HEK293T (cell line): ENCODE measurements at places on chromosomes 1 and 21.

DNA sequence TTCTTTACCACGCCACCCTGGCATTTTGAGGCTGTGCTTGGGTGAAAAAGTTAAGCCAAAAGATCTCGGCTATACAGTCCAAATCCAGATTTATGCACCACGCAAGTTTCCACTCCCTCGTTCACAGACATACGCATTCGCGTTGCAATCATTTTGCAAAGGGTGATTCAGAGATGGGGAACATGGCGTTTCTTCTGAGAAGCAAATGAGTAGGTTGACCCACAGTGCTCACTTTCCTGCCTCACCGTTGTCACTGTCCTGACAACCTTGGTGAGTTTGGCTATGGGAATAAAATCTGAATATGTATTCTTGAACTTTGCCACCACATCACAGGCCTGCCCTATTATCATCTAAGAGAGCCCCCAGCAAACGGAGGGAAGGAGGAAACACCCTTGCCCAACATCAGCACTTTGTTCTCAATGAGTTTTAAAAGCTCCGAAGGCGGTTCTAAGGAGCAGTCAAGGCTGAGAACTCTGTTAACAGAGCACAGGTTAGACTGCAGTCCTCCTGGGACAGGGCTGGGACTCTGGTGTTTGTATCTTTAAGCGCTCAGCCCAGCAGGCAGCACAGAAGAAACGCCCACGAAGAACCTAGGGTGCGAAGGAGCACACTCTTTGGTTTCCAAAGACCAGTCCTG is 86.4 kb downstream of the RUNX1 start:
- no peak for DNase-seq

DNA sequence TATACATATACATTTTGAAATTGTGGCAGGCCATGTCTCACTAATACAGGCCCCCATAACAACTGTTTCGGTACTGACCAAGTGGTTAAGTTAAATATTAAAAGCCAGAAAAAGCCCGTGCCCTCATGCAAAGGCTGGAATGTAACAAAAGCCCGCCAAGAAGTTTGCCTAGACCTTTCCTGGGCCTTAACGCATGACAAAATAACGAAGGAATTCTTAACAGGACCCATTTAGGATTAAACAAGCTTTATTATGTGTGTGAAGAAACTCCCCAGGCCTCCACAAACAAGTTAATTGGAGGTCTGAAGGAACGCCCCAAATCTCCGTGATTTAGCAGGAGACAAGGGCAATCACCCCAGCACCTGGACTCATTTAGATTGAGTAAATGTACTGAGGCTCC is 42.4 kb downstream of the TNFSF4 start:
- no peak for DNase-seq

- no peak for DNase-seq
Observed at GRCh38 chr1:211939876-211940468, 95.4 kb downstream of the INTS7 start.

DNA sequence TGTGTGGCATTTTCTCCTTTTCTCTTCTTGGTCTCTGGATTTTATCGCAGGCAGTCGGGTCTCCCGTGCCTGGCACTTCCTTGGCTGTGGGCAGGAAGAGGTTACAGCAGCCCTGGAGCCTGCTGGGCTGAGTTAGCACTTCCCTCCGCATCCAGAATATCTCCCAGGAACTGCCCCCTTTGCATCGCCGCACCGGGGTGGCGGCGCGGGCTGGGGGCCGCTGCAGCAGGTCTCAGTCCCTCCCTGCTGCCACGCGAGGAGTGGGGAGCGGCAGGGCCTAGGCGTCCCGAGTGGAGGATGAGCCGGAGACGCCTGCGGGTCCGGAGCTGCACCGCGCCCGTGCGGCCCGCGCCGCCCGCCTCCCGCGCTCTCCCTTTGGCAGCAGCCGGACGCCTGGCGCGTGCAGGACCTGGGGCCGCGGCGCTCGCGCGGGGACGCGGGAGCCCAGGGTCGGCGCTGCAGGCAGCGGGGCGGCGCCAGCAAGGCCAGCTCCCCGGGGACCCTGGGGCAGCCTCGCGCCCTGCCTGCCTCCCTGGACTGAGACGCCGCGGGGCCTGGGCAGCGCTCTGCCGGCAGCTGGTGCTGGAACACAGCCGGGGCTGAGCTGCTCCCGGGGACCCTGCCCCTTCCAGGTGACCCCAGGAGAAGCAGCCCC is 192.8 kb downstream of the PRDM2 start:
- DNase-seq, result peak; percentile 58

DNA sequence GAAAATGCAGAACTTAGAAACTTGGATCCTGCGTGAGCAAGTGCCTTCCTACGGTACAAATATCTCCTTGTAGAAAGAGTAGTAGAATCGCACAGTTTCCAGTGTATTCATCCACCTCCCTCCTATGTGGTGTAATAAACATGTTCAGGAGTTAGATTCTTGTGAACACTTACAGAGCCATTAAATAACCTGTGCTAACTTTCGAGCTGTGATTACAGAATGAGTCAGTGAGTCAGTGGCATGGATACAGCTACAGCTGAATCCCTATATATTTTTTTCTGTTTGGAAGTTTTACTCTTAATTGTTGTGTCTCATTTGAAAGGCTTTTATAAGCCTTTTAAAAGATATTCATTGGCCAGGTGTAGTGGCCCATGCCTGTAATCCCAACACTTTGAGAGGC is 148.7 kb downstream of the EDEM3 start:
- DNase-seq, result no peak

- DNase-seq, result no peak
Observed at GRCh38 chr1:38014171-38014570, 1.6 kb downstream of the UTP11 start.

DNA sequence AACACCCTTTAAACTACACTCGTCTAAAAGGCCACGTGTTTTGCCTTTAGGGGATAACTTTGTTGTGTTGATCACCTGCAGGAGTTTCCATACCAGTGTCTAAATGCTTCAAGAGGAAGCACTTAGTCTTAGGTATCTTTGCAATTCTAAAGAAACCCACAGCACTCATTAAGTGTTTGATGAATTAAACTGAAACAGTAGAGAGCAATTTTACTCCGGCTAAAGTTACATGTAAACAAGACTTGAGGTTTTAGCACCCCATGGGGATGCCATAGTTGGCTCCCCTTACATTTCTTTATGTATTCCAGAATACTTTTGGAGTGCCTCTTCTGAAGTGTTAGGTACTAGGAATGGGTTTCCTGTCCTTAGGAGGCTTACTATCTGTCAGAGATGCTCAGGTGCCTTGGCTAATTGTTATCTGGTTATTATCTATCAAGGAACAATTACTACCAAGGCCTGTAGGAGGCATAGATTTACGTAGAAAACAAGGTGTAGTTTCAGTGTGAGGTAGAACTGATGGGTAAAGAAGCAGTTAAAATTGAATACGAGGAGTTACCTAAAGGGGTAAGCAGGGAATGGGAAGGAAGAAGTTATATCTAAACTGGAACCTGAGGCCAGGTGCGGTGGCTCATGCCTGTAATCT is 176.8 kb upstream of the SAMSN1 start:
- no peak for DNase-seq

DNA sequence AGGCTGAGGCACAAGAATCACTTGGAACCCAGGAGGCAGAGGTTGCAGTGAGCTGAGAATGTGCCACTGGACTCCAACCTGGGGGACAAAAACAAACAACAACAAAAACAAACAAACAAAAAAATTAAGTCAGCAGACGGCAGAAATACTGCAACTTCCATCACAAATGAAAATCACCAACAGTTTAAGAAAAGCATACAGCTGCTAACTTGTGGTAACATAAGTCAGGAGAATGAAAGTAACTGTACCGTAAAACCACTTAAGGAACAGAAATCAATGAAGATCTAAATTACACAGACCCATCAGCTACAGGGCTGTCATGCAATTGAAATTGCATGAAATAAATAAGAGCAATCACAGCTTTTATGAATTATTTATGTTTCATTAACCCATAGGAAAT is 25.0 kb downstream of the MCOLN2 start:
- DNase-seq, result no peak

- DNase-seq, result no peak
Observed at GRCh38 chr1:231016966-231017365, 23.1 kb downstream of the FAM89A start.

- peak; percentile 17 for DNase-seq
Observed at GRCh38 chr1:52727114-52727586, 897 bp downstream of the ZYG11B start.

DNA sequence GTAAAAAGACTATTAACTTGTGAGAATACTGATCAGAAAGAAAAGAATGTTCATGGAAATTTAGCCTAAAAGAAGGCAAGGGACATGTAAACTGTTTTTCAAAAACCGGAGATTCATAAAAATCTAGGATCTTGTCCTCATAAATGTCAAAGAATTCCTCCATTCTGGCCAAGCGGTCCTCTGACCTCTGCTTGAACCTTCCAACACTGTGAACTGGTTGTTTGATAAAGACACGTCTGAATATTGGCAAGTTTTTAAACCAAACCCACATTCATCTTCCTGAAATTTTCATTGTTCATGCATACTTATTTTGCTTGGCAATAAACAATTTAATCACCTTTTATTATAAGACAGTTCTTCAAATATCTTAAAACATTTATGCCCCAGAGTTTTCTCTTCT is 19.8 kb downstream of the ASPM start:
- DNase-seq, result no peak

GRCh38 chr1:81111818-81112217 is 688.9 kb upstream of the ADGRL2 start:
- DNase-seq, result no peak
